Left lung (tissue), 14 donors: ENCODE measurements at places on chromosomes 12 and 14. TPM values are rescaled to one million over a fixed set of nuclear protein-coding genes. Genes with fewer than 3 reads are reported as not detected.

DNA sequence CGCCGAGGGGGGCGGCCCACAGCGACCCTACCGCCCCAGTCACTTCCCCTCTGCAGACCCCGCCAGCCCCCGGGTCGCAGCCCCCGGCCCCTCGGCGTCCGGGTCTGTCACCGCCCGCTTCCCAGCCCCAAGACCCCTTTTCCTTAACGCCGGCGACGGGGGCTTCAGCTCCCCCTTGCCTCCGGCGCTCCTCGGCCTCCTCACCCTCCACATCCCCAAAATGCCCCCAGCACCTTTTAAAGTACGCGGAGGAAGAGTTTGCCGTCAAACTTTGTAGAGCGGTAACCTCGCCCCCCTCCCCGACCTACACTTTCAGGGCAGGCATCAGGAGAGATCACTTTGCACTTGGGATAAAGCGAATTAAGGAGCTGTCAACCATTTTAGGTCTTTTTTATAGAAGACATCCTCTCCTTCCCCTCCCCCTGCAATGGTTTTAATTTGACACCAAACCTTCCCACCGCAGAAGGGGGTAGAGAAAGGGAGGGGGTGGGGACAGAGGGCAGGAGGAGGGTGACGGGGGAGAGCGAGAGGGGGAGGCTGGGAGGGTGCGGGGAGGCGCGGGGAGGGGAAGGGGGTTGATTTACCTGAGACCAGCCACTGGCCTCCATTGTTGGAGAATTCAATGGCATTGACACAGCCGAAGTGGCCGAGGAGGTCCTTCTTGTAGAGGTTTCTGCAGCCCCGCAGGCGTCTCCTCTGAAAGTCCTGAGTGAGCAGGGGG, 578 bp downstream of the DCAF5 start:
- peak; percentile 81 for DNase-seq

The TOMM20L gene
- not detected for total RNA-seq

- no peak for DNase-seq
Measured at GRCh38 chr12:57166971-57167371, 19.6 kb upstream of the LRP1-AS start.

DNA sequence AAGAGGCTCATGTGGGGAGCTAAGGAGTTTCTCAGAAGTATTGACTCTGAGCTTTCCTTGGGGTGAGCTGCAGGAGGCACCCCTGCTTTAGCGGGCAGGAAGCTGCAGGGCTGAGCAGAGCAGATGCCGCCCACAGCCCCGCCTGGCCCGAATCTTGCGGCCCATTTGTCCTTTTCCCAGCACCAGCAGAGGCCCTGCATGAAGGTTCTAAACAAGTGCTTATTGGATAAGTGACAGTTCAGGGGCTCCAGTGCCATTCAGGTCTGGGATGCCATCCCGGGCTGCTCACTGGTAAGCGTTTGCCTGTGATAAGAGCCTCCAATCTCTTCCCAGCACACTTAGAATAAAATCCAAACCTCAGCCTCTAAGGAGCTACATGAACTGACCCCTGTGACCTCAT, 11.4 kb downstream of the RILPL1 start:
- DNase-seq: no peak

DNA sequence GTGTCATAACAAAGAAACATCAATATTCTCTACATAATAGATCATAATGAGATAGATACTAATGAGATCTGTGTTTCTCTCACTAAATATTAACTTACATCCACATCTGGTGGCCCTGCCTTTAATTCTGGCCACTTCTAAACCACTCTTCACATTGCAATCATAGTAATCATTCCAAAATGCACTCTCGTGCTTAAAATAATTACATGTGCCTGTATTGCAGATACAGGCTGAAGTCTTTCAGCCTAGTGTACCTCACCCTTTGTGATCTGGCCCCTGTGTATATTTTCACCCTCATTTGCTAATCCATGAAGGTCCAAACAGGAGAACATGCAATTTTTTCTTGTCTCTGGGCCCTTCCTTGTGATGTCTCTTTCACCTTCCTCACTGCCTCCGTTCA, 108.0 kb downstream of the LIN7A start:
- DNase-seq: no peak

The GPR84 gene
- total RNA-seq: 10.3 TPM

DNA sequence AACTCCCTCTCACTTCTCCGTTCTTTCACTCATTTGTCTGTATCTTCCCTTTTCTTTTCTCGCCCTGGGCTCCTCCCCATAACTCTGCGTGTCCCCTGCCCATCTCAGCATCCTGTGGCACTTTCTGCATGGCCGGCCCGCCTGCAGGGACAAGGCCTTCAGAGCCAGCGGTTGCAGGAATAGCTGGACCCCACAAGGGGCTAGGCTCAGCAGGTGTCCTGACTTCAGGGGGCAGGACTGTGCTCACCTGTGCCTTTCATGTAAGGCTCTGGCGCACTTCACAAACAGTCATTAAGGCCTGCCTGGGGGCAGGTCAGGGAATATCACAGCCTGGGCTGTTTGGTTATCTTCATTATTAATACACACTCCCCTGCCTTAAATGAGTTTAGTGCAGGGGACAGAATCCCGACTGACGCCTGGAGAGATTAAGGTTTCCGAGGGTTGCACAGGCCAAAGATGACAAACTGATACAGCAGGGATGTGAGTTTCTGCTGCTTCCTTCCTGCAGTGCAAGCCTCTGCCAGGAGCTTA, 768.8 kb upstream of the TBX3 start:
- DNase-seq: no peak
